ENCODE measurements at places on chromosomes 4 and X.

DNA sequence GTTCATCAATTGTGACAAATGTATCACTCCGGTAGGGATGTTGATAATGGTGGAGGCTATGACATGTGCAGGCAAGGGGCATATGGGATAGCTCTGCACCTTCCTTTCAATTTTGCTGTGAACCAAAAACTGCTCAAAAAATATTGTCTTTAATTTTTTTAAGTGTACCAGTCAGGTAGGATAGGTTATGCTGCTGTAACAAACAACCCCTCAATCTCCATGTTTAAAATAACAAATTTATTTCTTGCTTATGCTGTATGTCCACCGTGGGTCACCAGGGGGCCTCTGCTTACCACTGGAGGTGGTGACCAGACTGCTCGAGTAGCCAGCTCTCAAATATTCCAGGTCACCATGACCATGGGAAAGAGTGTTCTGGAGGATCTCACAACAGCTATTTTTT, 23.4 kb upstream of the MSX1 start:
- DNase-seq: no peak

DNA sequence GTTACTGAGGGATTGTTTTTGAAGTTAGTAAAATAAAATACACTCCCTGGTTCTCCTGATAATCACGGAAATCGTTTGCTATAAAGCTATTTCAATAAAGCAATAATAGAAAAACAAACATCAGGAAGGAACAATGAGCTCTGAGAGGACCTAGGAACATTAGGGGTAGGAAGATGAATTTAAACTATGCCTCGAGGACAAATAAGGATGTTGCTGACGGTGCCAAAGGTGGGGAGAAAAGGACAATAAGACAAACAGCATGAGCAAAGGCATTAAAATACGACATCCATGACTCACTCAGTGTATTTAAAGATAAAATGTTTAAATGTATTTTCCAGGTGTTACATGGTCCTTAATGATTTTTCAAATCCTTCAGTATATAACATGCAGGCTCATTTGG, 110.3 kb downstream of the MTNR1A start:
- DNase-seq: no peak

DNA sequence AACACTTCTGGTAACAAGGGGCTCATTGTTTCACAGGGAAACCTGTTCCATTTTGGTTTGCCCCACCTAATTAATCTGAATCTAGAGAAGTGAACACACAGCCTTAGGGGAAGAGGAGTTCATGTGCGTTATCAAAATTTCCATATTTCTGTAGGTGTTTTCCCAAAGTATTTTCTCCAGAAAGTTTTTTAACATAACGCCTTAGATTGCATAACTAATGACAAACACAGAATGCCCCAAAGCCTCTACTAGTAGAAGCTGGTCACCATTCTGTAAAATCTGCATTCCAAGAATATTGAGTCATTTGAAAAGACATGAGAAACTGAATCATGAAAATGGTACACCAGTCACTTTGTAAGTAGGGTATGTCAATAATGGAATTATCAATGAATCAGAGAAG, 41.1 kb downstream of the IL13RA2 start:
- no peak for DNase-seq

- no peak for DNase-seq
Measured at GRCh38 chr4:81465406-81466340, 6.0 kb downstream of the RASGEF1B start.

GRCh38 chr4:92100975-92101374, 202.8 kb upstream of the GRID2 start:
- no peak for DNase-seq
